ENCODE measurements at places on chromosomes 13 and 19. TPM values are rescaled to one million over a fixed set of nuclear protein-coding genes. Genes with fewer than 3 reads are reported as not detected.

Gene MAST1
- 7.9 TPM for total RNA-seq

Gene MCEMP1
- total RNA-seq = not detected

Gene ZSCAN4
- not detected for total RNA-seq

Gene ZNF729
- total RNA-seq = not detected

Gene TEX29
- total RNA-seq = not detected

Gene CALR3
- total RNA-seq = not detected

Gene RETN
- not detected for total RNA-seq

Gene POSTN
- 5.1 TPM for total RNA-seq

Gene NCR1
- total RNA-seq = not detected

Measured in cardiac muscle cell (in vitro differentiated cells and primary cell).